ENCODE measurements at places on chromosomes 5 and 9.

DNA sequence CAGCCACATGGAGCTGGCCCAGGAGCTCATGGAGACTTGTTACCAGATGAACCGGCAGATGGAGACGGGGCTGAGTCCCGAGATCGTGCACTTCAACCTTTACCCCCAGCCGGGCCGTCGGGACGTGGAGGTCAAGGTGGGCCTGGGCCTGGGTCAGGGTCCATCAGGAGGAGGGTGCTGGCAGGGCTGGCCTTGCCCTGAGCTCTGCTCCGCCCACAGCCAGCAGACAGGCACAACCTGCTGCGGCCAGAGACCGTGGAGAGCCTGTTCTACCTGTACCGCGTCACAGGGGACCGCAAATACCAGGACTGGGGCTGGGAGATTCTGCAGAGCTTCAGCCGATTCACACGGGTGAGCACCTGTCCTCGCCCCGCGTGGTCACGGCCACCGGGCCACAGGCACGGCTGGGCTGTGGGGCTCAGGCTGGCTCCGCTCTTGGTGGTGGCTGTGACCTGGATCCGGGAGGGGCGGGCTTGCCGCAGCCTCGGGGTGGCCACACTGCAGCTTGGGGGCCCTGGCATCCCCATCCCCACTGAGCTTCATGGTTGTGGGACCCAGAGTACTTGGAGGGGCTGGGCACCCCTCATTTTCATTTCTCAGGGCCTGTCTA, 7.1 kb downstream of the DPP7 start:
- DNase-seq = no peak

- DNase-seq = no peak
These were observed 700.2 kb downstream of the IRX1 start for GRCh38 chr5:4295663-4296339.

GRCh38 chr9:108296056-108296455, 559.7 kb downstream of the ACTL7B start:
- DNase-seq = peak; percentile 27

- DNase-seq = peak; percentile 26
These were observed 6.3 kb upstream of the NR5A1 start for GRCh38 chr9:124513376-124513994.

GRCh38 chr5:27516437-27516836, 478.1 kb upstream of the CDH9 start:
- no peak for DNase-seq

GRCh38 chr5:149150457-149150856, 9.2 kb downstream of the ABLIM3 start:
- DNase-seq = no peak

DNA sequence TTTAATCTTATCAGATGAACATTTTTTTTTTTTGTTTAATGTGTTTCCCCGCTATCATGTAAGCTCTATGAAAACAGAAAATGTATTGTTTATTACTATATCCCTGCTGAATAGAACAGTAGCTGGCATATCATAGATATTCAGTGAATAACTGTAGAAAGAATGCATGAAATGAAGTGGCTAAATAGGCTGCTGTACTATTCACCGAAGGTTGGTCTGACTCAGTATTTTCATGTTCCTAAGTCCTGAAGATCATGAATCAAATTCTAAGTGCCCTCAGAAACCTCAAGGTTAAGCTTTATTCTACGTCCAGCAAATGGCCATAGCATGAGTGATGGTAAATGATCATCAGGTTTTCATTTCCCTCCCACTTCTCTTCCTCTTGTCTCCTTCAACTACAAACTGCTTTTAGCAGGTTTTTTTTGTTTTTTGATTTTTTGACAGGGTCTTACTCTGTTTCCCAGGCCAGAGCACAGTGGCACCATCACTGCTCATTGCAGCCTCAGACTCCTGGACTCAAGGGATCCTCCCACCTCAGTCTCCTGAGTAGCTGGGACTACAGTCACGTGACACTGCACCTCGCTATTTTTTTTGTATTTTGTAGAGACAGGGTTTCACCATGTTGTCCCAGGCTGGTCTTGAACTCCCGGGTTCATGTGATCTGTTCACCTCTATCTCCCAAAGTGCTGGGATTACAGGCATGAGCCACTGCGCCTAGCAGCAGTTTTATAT, 19.1 kb upstream of the ZFAND5 start:
- DNase-seq = no peak

DNA sequence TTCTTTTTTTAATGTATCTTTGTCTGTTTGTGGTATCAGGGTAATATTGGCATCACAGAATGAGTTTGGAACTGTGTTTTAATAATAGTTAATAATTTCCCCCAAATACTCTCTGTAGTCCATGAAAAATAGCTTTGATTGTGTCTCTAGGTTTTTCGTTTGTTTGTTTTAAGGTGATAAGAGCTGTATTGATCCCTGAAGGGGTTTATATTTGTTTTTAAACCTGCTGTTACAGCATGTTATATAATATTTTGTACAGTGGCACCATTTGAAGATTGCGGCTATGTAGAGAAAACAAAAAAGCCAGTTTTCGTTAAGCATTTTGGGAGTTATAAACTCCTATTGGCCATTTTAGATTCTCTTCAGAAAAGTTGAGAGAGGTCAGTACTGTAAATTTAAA, 15.7 kb downstream of the PAM start:
- DNase-seq = no peak

DNA sequence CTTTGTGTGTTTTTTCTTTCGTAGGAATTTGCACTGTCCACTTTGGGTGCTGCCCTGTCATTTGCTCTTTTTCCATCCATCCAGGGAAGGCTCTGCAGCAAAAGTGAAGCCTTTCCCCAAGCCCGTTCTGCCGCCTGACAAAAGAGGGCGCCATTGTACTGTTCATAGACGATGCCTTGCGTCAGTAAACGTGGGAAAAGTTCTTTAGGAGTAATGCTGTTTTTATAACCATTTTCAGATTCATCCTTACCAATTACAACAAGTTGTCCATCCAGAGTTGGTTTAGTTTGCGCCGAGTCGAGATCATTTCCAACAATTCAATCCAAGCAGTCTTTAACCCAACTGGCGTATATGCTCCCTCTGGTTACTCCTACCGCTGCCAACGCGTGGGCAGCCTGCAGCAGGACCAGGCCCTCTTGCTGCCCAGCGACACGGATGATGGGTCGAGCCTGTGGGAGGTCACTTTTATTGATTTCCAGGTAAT, 34.3 kb upstream of the RPS23 start:
- DNase-seq = peak; percentile 60

GRCh38 chr5:17802256-17802655, 168.0 kb downstream of the TAF11L14 start:
- no peak for DNase-seq

- no peak for DNase-seq
These were observed 20.2 kb downstream of the ALDH1A1 start for GRCh38 chr9:72932619-72933018.

- no peak for DNase-seq
These were observed 146.1 kb downstream of the CAAP1 start for GRCh38 chr9:26746357-26747072.

GRCh38 chr5:118314931-118315330, 673.4 kb downstream of the DTWD2 start:
- DNase-seq = no peak

GRCh38 chr5:65261499-65261898, 220.2 kb downstream of the ADAMTS6 start:
- DNase-seq = no peak

DNA sequence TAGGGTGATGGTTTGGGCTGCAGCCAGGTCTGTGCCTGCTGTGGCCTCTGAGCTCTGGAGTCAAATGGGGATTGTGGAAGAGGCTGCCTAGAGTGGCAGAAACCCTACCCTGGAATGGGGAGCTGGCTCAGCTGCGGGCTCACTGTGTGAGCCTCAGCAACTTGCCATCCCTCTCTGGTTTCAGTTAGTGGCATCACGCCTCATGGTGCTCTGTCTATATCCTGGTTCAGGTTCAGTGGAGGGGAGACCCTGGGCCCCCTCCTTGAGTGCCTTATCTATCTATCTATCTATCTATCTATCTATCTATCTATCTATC, 132.6 kb downstream of the PHF2 start:
- no peak for DNase-seq

DNA sequence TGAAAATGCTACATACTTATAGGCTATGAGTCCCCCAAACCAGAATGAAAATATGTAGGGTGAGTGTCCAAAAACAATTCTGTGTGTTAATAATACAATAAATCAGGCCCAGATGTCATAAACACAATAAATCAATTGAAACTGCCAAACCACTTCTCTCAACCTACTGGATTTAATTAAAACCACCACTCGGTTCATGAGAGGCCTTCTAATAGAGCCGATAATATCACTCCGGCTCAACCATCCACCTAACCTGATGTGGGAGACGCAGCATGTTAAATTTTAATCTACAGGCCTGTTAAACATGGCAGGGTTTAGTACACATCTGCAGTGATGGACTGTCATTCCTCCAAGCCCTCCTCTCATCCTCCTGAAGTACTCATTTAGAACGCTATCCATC, 734.5 kb upstream of the ZNF608 start:
- DNase-seq = no peak

GRCh38 chr5:96214442-96215197, 218.4 kb downstream of the PCSK1 start:
- no peak for DNase-seq

GRCh38 chr9:109199676-109200075, 32.6 kb upstream of the FRRS1L start:
- DNase-seq = no peak

Data from MG63 (cell line).